ENCODE measurements at places on chromosomes 11 and 22. TPM values are rescaled to one million over a fixed set of nuclear protein-coding genes. Genes with fewer than 3 reads are reported as not detected.
A peak's percentile ranks its signal among the peaks of the same experiment; 100 is the strongest.

DNA sequence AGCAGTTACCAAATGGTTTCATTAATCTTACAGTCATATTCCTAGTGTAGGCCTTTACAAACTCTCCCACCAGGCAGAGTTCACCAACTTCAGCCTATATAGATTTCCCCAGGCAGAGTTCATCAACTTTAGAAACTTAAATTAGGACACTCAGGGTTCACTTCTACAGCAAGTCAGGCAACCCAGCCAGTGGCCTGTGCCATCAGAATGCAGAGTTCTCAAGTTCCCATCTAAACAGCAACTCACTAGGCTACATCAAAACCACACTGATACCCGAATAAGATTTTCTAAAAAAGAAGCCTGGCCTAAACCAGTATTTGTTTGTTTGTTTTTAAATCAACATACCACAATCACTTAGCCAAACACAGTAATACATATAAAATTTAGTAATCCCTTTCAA, 33.7 kb downstream of the PICALM start:
- DNase-seq, result no peak

The MGAT3 gene
- total RNA-seq, result 0.98 TPM

The LRRN4CL gene
- 1.3 TPM for total RNA-seq

- peak; percentile 66 for DNase-seq
These were observed 163.4 kb upstream of the NCAM1 start for GRCh38 chr11:112797648-112798293.

The DMC1 gene
- total RNA-seq, result not detected

DNA sequence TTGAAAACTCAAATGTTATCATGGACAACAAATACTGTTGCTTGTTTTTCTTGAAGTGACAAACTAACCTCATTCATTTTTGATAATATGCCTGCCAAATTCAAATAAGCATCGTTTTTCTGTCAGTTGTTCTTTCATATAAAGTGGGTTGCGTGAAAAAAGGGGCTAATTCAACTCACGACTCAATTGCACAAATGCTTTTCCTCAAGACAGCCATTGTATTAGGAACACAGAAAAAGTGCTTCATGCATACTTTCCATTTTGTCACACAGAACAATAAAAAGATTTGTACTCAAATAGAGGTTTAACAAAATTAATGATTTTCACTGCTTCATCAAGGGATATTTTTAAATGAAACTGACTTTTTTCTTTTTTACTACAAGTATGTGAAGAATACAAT, 94.6 kb upstream of the ALKBH3 start:
- DNase-seq, result no peak

DNA sequence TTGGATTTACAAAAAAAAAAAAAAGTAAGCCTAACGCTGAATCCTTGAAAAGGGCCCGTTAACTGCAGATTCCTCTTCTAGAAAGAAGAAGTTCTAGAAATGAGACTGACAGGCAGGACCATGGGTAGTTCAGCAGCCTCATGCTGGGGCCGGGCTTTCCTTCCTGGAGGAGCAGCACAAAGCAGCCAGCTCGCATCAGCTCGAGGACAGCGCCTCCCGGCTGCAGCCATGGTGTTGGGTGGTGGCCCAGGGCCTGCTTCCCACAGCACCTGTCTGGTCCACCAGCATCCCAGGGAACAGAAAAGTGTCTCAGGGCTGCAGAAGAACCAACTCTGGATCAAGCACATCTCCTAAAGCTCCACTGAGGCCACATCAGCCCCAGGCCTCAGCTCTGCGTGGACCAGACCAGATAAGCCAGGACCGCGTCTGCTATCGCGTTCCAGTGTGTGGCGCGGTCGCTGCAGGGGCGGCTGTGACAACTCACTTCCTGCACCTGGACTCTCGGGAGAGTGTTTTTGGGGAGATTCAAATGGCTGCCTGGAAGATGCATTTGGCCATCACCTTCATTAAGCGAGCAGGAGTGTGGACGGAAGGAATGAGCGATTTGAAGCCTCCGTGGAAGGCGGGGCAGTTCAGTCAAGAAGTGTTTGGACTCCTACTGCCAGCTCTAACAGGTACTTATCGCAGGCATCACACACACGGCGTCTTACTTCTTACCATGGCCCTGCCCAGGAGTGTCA, 53.5 kb downstream of the MYH9 start:
- no peak for DNase-seq

- DNase-seq, result no peak
These were observed 3.2 kb downstream of the CENPM start for GRCh38 chr22:41943661-41944209.

- DNase-seq, result no peak
These were observed 179.0 kb upstream of the NECTIN1 start for GRCh38 chr11:119907878-119908572.

- peak; percentile 50 for DNase-seq
These were observed 42.2 kb downstream of the PPFIA1 start for GRCh38 chr11:70312401-70313357.

The SCGB2A2 gene
- not detected for total RNA-seq

The SLC25A22 gene
- 16.2 TPM for total RNA-seq

- no peak for DNase-seq
These were observed 14.3 kb downstream of the OR52K1 start for GRCh38 chr11:4496557-4497248.

DNA sequence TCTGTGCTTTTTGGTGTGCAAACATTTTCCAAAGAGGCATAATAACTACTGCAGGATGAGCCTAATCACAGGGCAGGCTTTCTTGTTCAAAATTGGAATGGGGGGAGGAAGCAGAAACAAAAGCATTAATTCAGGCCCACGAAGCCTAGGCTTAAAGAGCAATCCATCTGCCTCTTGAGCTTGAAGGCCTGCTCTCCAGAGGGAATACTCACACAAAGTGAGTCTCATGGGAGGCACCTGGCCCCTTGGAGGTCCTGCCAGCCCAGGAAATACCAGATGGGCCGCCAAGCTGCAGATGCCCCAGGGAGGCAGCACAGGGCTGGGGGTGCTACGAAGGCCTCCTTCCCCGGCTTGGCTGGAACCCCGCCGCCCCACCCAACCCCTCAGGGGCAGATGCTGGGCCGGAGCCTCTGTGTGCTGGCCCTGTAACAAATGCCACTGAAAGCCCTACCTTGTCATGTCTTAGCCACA, 39.3 kb upstream of the COMT start:
- DNase-seq, result peak; percentile 50

GRCh38 chr11:47306484-47306844, 36.5 kb downstream of the MADD start:
- DNase-seq, result no peak

- no peak for DNase-seq
These were observed 2.4 kb upstream of the RANGAP1 start for GRCh38 chr22:41288245-41288946.

- no peak for DNase-seq
These were observed 36.0 kb downstream of the GLB1L2 start for GRCh38 chr11:134367781-134368180.

- DNase-seq, result peak; percentile 96
These were observed at the start of gene TRIM68 for GRCh38 chr11:4607781-4608666. Gene TRIM68 (minus strand): TSS chr11:4608231. CDS start chr11:4605504, 2,727 bp downstream.

- no peak for DNase-seq
These were observed 1.2 kb upstream of the TIMP3 start for GRCh38 chr22:32800158-32800882.

DNA sequence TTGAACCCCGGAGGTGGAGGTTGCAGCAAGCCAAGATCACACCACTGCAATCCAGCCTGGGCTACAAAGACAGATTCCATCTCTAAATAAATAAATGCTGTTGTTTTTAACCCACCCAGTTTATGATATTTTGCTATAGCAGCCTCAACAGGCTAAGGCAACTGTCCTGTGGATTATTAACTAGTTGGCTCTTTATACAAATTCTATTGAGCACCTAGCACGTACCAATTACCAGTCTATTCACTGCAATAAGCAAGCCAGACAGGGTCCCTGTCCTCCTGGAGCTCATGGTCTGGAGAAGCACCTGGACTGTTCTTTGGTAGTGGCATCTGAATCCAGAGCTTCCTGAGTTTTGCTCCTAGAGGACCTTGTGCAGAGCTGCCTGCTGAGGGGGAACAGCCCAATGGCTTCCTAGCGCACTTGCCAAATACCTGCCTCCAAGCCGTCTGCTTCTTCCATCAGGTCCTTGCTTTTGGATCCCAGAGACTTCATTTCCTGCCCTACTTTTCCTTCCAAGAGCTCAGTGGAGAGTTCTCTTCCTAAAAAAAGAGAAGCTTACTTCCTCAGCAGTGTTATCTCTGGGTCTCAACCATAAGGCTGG, 49.9 kb upstream of the MICAL2 start:
- DNase-seq, result no peak

GRCh38 chr22:27801616-27802345, at the start of gene MN1:
Gene MN1 (minus strand): TSS chr22:27801756. CDS start chr22:27800543, 1,213 bp downstream.
- DNase-seq, result peak; percentile 51

GRCh38 chr11:65592858-65593517, 2.6 kb downstream of the KCNK7 start:
- no peak for DNase-seq

DNA sequence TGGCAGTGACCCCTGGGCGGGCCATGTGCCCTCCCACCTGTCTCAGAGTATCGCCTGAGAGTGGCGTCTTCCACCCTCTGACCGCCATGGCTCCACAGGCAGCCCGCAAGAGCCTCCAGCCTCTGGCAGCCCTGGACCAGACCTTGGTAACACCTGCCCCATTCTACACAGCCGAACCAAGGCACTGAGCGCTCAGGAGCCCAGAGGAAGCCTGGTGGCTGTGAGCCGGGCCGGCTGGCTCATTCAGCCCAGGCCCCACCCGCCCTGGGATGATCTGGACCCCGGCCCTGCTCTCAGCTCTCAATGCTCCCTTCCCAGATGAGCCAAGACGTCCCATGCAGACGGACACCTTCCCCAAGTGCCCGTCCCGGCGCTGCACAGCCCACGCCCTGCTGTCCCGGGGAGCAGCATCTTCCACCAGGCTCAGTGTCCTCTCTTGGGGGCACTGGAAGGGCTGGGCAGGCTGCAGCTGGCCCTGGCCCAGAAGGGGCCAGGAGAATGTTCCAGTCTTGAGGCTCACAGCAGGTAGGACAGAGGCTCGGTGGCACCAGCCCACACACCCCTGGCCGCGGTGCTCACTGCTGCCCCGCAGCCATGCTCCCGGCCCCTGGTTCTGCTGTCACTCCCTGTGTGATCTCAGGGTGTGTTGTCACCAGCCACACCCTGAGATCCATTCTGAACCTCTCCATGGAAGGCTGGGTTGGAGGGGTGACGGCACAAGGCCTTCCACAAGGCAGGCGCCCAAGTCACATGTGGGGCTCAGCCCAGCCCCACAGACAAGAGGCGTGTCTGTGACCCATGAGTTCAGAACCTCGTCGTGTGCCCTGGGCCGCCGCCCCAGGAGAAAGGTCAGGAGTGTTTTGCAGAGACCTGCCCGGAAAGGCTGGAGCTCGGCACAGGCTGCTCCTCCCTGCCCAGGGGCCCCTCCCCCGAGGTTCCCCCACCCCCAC, 24.2 kb upstream of the PPARA start:
- DNase-seq, result no peak

DNA sequence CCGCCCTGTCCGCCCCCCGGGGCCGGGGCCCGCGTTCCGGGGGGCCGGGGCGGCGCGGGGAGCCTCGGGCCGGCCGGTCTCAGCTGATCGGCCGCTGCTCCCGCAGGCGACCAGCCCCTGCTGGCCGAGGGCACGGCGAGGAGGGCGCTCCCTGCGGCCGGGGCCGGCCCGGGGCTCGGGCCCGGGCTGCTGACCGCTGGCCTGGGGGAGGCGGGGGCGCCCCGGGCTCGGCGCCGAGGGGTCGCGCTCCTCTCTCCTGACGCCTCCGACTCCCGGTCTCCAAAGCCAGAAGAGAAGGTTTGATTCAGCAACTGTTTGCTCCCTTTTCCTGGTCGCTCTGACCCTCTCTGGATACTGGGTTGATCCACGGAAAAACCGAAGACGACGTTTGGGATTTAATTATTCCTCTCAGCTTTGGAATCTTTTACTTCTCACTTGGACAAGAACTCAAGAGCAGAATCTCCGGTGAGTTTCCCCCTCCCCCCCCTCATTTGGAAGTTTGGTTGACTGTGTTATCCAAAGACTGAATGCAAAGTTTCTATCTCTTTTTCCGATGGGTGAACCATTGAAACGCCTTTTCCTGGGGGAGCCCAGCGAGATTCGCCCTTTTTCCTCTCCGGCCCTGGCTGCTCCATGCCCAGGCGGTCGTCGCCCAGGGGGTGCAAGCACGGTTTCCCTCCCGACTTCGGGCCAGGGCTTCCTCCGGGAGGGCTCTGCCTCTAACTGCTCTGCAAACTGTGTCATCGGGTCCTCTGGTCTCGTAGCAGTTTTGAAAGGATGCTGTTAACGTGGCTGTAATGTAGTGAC, 725 bp downstream of the KDM2A start:
- DNase-seq, result peak; percentile 9

The ARHGAP20 gene
- total RNA-seq, result not detected

DNA sequence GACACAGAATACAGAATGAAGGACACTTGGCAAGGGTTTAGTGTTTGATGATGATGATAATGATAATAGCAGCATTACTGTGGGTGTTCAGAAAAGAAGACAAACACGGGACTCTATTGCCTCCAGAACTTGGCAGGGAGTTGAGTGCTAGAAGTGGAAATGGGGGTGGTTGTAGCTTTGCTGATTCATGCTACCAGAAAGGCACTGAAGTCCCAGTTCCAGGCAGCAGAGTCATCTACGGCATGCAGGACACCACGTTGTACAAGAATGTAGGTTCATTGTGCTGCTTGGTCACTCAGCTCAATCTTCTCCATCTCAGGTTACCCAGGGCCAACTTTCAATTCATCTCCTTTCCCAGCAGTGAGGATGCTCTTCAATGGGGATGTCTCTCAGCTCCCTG, 115.7 kb downstream of the NTM start:
- DNase-seq, result no peak

- DNase-seq, result no peak
These were observed 8.0 kb upstream of the SF1 start for GRCh38 chr11:64786308-64786707.

The SMTNL1 gene
- total RNA-seq, result not detected
